ENCODE measurements at places on chromosomes 4 and X.

GRCh38 chr4:41977709-41978108 lies 3.8 kb upstream of the DCAF4L1 start:
- DNase-seq, result no peak

GRCh38 chr4:77293426-77293825 lies 136.4 kb downstream of the CCNG2 start:
- DNase-seq, result no peak

- DNase-seq, result no peak
Observed at GRCh38 chrX:2185341-2186082, 315.3 kb downstream of the DHRSX start.

DNA sequence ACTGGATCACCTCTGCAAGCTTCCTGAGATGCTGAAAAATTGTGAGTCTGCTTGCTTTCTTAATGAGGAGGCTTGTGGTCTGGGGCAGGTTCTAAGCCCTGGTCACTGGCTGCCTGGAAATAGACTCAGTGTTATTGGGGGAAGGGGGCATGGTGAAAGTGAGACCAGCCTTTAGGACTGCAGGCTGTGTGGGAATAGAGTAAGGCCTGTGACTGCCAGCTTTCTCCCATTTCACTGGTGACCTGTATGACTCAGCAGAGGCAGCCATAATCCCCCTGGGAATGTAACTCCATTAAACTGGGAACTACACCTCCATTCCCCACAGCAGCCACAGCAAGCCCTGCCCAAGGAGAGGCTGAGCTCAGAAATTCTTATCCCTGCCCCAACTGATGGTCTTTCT lies 55.9 kb upstream of the IL15 start:
- no peak for DNase-seq

GRCh38 chr4:118171381-118171780 lies 137.1 kb downstream of the NDST3 start:
- DNase-seq, result no peak

DNA sequence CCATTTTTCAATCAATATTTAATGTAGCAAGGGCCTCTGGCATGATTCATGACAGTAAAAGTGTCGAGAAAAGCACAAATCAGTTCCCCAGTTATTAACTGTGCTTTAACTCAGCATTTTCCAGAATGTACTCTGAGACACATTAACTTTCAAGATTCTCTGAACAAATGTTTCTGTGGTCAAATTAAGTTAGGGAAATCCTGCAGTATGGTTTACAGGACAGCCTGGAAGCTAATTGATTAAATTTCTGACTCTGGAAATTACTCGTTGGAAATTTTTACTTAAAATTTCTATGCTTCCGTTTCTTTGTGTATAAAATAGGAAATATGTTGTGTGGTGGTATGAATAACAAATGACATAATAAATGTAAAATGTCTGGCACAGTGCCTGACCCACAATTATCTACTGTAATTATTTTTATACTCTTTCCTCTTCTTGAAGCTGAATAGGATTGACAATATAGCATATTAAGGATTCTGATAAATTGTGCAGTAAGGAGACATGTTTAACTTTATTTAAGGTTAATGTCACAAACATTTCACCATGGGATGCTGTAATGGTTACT lies 33.7 kb downstream of the STK32B start:
- no peak for DNase-seq

- no peak for DNase-seq
Observed at GRCh38 chrX:73964579-73964978, 339.4 kb upstream of the ZCCHC13 start.

GRCh38 chr4:143225167-143225566 lies 40.5 kb downstream of the USP38 start:
- no peak for DNase-seq
